ENCODE measurements at places on chromosomes 4 and X. TPM values are rescaled to one million over a fixed set of nuclear protein-coding genes. Genes with fewer than 3 reads are reported as not detected.

DNA sequence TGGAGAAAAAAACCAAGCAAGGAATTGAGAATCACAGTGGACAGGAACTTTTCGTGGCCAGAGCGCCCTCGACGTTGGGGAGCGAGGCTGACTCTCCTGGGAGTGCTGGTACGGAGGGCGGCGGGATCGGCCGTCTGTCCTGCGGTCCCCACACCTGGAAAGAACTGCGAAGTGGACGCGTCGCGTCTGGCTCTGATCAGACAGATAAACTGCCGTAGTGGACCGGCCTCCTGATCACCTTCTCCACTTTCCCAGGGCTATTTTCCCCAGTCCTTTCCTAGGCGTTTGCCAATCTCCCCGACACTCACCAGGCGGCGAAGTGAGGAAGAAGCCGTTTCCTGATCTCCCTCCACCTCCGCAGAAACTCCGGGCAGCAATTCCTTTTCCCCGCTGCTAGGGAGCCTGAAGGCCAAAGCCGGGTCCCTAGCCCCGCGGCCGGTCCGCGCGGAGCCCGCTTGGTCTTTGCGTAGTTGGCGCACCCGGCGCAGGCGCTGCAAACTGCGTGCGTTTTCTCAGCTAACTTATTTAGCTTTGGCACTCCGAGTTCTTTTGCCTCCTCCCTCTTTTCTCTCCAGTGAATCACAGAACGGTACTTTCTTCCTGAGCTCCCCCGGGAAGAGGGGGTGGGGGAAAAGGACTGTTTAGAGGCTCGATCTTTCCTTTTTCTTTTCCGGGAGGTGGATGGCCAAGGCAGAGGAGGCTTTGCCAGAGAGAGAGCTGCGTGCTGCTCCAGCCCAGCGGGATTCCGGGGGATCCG is at the start of gene ARSJ:
TSS of gene ARSJ (minus strand) at position 500 of the 757 bp plus-strand sequence. CDS start 813 bp downstream, outside the sequence.
- 0 out of 2 replicates have a peak, but pooled peaks cover 4% of the 10 kb centered on the region for H3K4me1 ChIP-seq
- peaks cover 1% of the 10 kb centered on the region for H3K36me3 ChIP-seq

Gene NLGN4X
- total RNA-seq = 0.79 TPM

Gene PAGE4
- total RNA-seq = not detected

Gene USP26
- not detected for total RNA-seq

DNA sequence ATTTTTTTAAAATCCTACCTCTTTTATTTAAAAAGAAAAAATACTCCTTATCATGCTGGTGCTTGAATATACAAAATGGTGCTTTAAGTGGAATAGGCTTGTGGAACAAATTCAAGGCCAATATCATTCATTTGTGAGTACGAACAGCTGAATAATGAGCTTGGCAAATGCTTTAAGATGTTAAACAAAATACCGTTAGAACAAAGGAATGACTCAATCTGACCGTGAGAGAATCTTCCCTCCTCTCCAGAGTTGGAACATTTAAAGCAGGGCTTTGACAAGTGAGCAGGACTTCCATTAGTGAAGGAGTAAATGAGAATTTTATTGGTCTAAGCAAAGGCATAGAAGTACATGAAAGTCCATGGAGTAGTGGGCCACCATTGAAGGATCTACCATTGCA is 74.5 kb downstream of the DCLK2 start:
- DNase-seq = no peak
- H3K27ac ChIP-seq = no peak overlapping the region
- H3K36me3 ChIP-seq = no peaks in the 10 kb centered on the region

DNA sequence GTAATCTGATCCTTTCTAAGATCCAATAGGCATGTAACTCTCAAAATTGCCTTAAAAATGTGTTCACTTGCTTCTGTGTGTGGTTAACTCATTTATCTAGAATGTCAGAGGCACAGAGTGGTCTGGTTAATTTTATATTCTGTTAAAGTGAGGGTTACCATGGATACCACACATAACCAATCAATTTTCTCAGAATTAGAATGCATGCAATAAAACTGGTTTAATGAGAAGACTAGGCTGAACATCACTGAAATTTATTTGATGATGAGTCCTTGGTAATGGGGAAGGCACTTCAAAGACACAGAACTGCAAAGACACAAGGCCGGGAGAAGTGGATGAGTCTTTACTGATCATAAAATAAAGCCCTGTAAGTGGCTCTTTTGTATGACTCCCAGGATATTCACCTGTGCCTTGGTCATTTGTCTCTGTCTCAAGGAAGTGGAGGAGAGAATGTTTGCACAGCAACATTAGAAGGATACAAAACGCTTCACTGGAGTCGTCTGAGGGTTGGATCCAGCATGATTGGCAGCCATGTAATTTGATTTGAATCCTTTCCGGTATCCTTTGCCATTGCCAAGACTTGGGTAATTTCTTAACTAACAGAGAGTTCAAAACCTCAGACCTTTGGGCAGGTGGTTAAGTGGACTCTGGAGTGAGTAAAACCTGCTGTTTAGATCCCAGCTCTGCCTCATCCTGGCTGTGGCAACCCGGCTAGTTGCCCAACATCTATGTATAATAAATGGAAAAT is 94.0 kb upstream of the RBPJ start:
- no peak overlapping the region for H3K27ac ChIP-seq
- H3K4me1 ChIP-seq = peaks cover 5% of the 10 kb centered on the region
- no peaks in the 10 kb centered on the region for H3K27me3 ChIP-seq
- no peak for DNase-seq
- no peak overlapping the region for H3K4me3 ChIP-seq

GRCh38 chr4:186829097-186829496 is 105.4 kb upstream of the FAT1 start:
- DNase-seq = no peak
- H3K36me3 ChIP-seq = no peaks in the 10 kb centered on the region
- H3K4me3 ChIP-seq = no peak overlapping the region

Gene SMIM10L2A
- not detected for total RNA-seq

DNA sequence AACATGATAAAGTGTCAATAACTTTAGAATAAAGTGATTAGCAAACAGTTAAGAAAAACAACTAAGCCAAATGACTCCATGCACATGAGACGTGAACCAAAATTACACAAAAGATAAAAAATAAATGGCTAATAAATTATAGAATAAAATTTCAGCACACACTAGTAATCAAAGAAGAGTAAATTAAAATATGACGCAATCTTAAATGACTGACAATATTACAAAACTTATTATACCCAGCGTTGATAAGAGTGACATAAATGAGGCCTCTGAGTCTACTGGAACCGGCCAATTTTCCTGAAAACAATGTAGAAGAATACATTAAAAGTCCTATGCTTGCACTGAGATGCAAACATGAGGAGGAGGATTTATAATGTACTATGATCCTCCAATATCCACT is 187.4 kb downstream of the DHX15 start:
- no peaks in the 10 kb centered on the region for H3K27me3 ChIP-seq
- no peak for DNase-seq
- no peak overlapping the region for H3K27ac ChIP-seq
- H3K36me3 ChIP-seq = no peaks in the 10 kb centered on the region

DNA sequence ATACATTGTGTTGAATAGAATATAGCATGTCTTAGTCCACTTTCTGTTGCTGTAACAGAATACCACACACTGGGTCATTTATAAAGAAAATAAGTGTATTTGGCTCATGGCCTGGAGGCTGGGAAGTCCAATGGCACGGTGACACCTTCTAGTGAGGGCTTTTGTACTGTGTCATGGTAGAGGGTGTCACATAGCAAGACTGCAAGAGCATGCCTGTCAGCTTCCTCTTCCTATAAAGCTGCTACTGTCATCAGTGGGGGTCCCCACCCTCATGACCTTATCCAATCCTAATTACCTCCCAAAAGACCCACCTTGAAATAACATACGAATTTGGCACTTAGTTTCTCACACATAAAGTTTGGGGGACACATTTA is 193.2 kb downstream of the PTTG2 start:
- peaks cover 29% of the 10 kb centered on the region for H3K4me1 ChIP-seq
- no peaks in the 10 kb centered on the region for H3K27me3 ChIP-seq
- no peaks in the 10 kb centered on the region for H3K36me3 ChIP-seq

DNA sequence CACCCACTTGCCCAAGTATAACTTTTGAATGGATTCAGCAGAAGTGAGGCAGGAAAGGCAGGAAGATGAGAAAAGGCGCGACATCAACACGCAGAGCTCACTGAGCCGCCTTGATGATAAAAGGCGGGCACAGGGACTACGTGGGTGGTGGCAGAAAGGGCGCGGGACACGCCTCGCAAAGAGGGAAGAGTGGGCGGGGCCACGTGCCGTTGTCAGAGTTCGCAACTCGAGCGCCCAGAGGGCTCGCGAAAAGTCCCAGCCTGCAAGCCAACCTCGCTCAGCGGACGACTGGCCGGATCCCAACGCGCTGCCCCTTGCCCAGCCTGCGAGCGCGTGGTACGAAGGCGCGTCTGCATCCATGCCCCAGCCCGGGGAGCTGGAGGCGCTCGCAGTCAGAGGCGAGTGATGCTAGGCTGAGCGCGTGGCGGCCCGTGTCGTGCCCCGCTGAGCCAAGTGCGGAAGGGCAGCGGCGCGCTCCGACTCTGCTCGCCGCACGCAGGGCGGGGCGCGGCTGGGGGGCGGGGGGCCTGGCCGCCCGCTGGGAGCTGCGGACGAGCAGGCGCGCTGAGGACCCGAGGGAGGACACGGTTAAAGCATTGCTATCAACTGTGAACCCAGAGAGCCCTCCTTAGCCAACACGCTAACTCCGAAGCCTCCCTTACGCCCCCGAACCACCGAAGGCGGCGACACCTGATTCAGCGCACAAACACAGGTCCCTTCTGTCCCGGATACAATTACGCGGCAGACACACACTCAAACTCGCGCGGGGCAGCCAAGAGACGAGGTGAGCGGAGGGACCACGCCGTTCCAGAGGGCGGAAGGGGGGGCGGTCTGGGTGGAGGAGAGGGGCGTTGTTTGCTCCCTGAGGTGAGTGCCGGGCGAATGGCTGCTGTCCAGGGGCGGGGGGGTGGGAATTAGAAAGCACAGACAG is at the start of gene UGT8:
TSS of gene UGT8 (plus strand) at position 617 of the 931 bp plus-strand sequence. CDS start 24,074 bp downstream, outside the sequence.
- peak within 1 kb of the TSS; percentile 74 for H3K4me3 ChIP-seq
- peak; percentile 89 for DNase-seq
- peak within 1 kb of the TSS; percentile 47 for H3K27ac ChIP-seq
- no peaks in the 10 kb centered on the region for H3K36me3 ChIP-seq
- no peaks in the 10 kb centered on the region for H3K27me3 ChIP-seq
- H3K4me1 ChIP-seq = peaks cover 6% of the 10 kb centered on the region

DNA sequence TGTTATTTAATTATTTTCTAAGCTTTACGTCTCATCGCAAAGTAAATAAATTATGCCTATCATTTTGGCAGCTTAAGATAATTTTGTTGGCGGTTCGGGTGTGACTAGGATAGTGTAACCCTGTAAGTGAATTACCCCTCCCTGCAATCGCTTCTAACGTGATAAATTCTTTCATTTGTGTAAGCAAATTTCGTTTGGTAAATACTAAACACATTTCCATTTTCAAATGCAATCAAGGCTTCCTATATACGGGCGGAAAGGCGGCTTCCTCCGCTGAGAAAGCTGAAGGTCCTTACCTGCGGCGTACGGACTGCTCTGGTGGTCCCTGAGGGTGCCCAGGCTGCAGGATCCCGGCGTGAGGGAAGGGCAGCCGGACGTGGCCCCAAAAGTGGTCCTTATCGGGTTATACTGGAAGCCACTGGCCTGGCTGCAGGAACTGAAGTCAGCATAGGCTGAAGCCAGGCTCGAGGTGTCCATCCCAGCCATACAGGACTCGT is 403 bp downstream of the PHOX2B start:
- DNase-seq = no peak
- H3K27ac ChIP-seq = no peak overlapping the region
- H3K27me3 ChIP-seq = 0 out of 2 replicates have a peak, but pooled peaks cover under 1% of the 10 kb centered on the region
- no peaks in the 10 kb centered on the region for H3K36me3 ChIP-seq
- H3K4me1 ChIP-seq = no peaks in the 10 kb centered on the region

DNA sequence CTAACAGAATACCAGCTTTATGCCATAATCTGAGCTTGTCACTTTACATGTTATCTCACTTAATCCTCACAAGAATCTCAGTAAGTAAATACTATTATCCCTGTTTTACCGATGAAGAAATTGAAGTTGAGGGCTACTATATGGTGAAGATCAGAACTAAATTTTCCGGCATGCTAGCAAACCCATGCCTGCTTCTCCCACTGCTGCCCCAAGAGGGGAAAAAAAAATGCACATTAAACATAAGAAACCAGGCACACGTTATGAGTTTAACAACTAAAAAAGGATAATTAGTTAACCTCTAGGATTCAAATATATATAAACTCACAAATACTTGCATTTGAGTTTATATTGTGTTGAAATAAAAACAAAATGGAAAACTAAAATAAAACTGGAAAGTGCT is 10.8 kb downstream of the SLC10A7 start:
- H3K4me3 ChIP-seq = no peak overlapping the region
- DNase-seq = no peak
